ENCODE measurements at places on chromosomes 1 and 21.

DNA sequence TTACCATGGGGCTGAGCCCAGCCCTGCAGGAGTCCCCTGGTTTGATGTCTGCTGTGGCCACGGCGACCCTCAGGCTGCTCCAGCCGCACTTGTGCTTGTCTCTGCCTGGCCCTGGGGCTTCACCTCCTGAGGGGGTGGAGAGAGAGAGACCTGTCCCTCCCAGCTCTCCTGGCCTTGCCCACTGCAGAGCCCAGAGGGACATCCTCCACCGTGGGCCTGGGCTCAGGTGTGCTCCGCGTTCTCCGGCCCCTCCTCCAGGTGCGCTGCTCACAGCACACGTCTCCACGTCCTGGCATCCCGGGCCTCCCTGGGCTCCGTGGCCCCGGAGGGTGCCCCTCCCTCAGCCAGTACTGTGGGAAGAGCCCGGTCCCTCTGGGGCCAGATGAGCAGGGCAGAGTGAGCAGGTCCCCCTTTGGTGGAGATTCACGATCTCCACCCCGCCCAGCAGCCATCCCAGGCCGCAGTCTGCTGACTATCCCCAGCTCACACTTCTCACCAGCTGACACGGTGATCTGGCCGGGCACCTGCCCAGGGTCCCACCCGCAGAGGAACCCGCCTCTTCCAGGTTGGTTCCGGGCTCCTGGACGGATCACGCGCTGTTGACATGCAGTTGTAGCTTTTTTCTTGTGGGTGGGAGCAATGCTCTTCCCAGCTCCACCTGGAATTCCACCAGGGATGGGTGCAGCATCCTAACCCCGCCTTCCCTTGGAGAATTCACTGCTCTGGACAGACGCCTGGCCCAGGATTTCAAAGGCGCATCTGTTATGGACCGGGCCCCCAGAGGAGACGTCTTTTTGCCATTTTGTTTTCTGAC is 41.8 kb upstream of the POFUT2 start:
- no peaks in the 10 kb centered on the region for H3K27me3 ChIP-seq
- no peak for DNase-seq
- H3K4me3 ChIP-seq = no peak overlapping the region

- no peaks in the 10 kb centered on the region for H3K27me3 ChIP-seq
- no peaks in the 10 kb centered on the region for H3K36me3 ChIP-seq
- DNase-seq = no peak
- no peak overlapping the region for H3K27ac ChIP-seq
Measured at GRCh38 chr1:87513255-87513654, 184.6 kb downstream of the LMO4 start.

DNA sequence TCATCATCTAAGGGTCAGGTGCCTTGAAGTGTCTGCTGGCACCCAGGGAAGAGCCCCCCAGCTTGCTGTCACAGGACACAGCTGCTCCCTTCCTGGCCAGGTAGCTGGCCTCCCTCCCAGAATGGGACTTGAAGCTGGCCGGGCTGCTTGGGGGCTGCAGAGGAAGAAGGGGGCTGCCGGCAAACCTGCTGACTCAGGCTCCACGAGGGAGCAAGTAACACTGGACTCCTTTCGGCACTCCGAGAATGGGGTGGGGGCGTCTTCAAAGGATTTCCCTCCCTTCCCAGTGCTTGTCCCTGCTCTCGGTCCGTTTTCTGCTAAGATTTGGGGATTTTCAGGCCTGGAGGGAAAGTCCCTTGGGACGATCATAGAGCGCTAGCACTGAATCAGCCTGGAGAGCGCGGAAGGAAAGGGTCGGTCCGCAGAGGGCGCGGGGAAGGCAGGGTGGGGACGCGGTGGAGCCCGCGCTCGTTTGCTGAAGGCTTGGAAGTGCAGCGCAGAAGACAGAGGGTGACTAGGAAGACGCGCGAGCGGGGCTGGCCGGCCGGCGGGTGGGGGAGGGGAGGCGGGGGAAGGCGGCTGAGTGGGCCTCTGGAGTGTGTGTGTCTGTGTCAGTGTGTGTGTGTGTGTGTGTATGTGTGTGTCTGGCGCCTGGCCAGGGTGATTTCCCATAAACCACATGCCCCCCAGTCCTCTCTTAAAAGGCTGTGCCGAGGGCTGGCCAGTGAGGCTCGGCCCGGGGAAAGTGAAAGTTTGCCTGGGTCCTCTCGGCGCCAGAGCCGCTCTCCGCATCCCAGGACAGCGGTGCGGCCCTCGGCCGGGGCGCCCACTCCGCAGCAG is at the start of gene CSF1:
Gene CSF1, plus strand, starts transcription at position 727 of the 840 bp plus-strand sequence. CDS start 175 bp downstream, outside the sequence.
- no peaks in the 10 kb centered on the region for H3K27me3 ChIP-seq
- peak within 1 kb of the TSS; percentile 64 for H3K27ac ChIP-seq
- H3K36me3 ChIP-seq = no peaks in the 10 kb centered on the region
- peak within 1 kb of the TSS; percentile 76 for H3K4me3 ChIP-seq
- peak; percentile 48 for DNase-seq

- H3K4me1 ChIP-seq = peaks cover 26% of the 10 kb centered on the region
- H3K4me3 ChIP-seq = peak overlapping the region; percentile 79
- peak overlapping the region; percentile 94 for H3K27ac ChIP-seq
- no peaks in the 10 kb centered on the region for H3K36me3 ChIP-seq
Measured at GRCh38 chr1:167627865-167628641, 2.0 kb upstream of the RCSD1 start.

DNA sequence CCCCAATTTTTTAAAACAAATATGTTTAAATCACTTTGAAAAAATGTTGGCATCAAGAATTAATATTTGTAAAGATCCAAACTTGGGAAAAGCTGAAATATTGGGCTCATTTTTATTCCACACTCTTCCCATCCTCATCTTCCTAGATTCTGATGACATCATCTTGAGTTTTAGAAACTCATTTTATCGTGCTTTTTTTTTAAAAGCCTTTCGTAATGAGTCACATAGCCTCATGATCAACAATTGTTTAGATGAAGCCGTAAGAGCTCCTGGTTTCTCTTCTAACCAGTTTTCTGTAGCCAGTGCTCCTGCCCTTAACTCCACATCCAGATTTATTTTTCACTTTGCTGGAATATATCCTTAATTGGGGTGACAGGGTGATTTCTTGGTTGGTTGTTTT is 78.6 kb downstream of the POFUT2 start:
- H3K27me3 ChIP-seq = no peaks in the 10 kb centered on the region
- DNase-seq = no peak
- H3K36me3 ChIP-seq = peaks cover 2% of the 10 kb centered on the region
- peaks cover 34% of the 10 kb centered on the region for H3K4me1 ChIP-seq

GRCh38 chr1:10818262-10819197 is 22.1 kb upstream of the CASZ1 start:
- no peak overlapping the region for H3K27ac ChIP-seq
- no peaks in the 10 kb centered on the region for H3K27me3 ChIP-seq
- H3K4me1 ChIP-seq = no peaks in the 10 kb centered on the region
- H3K4me3 ChIP-seq = no peak overlapping the region
- H3K36me3 ChIP-seq = no peaks in the 10 kb centered on the region
- no peak for DNase-seq

DNA sequence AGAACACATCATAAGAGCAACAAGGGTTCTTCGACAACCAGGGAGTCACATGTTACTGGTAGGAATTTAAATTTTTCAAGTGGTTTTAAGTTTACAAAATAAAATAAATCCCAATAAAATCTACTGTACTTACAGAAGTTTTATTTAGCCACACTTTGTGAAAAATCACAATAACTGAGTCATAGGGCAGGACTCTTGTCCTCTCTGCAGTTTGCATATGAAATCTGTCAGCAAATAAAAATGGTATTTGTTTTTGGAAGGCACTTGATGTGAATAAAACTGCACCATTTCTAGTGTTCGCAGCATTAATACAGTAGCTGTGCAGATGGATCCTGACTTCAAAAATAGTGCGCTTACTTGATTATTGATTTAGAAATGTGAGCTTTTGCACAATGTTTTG is 150.4 kb downstream of the LBR start:
- H3K4me3 ChIP-seq = no peak overlapping the region
- no peaks in the 10 kb centered on the region for H3K4me1 ChIP-seq
- H3K36me3 ChIP-seq = no peaks in the 10 kb centered on the region
- no peak overlapping the region for H3K27ac ChIP-seq

- H3K36me3 ChIP-seq = no peaks in the 10 kb centered on the region
- no peak overlapping the region for H3K27ac ChIP-seq
- H3K4me3 ChIP-seq = no peak overlapping the region
- no peaks in the 10 kb centered on the region for H3K27me3 ChIP-seq
- H3K4me1 ChIP-seq = no peaks in the 10 kb centered on the region
Measured at GRCh38 chr1:238953448-238954010, 432.8 kb upstream of the CHRM3 start.

- no peak overlapping the region for H3K27ac ChIP-seq
- peaks cover 15% of the 10 kb centered on the region for H3K36me3 ChIP-seq
- no peak overlapping the region for H3K4me3 ChIP-seq
- no peaks in the 10 kb centered on the region for H3K4me1 ChIP-seq
Measured at GRCh38 chr1:63643517-63643916, 50.3 kb downstream of the PGM1 start.

- no peaks in the 10 kb centered on the region for H3K36me3 ChIP-seq
- H3K27me3 ChIP-seq = peaks cover 2% of the 10 kb centered on the region
- no peak overlapping the region for H3K27ac ChIP-seq
- no peak for DNase-seq
- H3K4me1 ChIP-seq = no peaks in the 10 kb centered on the region
Measured at GRCh38 chr1:30184393-30185141, 538.8 kb downstream of the MATN1 start.

GRCh38 chr1:173856903-173857302 is 10.9 kb downstream of the GAS5 start:
- no peak for DNase-seq
- H3K4me1 ChIP-seq = no peaks in the 10 kb centered on the region
- no peak overlapping the region for H3K27ac ChIP-seq
- peaks cover 1% of the 10 kb centered on the region for H3K36me3 ChIP-seq
- H3K27me3 ChIP-seq = no peaks in the 10 kb centered on the region
- H3K4me3 ChIP-seq = no peak overlapping the region

- no peaks in the 10 kb centered on the region for H3K36me3 ChIP-seq
- peaks cover 5% of the 10 kb centered on the region for H3K4me1 ChIP-seq
- no peaks in the 10 kb centered on the region for H3K27me3 ChIP-seq
- no peak overlapping the region for H3K4me3 ChIP-seq
- H3K27ac ChIP-seq = no peak overlapping the region
Measured at GRCh38 chr1:166905900-166906299, 29.8 kb upstream of the TADA1 start.

DNA sequence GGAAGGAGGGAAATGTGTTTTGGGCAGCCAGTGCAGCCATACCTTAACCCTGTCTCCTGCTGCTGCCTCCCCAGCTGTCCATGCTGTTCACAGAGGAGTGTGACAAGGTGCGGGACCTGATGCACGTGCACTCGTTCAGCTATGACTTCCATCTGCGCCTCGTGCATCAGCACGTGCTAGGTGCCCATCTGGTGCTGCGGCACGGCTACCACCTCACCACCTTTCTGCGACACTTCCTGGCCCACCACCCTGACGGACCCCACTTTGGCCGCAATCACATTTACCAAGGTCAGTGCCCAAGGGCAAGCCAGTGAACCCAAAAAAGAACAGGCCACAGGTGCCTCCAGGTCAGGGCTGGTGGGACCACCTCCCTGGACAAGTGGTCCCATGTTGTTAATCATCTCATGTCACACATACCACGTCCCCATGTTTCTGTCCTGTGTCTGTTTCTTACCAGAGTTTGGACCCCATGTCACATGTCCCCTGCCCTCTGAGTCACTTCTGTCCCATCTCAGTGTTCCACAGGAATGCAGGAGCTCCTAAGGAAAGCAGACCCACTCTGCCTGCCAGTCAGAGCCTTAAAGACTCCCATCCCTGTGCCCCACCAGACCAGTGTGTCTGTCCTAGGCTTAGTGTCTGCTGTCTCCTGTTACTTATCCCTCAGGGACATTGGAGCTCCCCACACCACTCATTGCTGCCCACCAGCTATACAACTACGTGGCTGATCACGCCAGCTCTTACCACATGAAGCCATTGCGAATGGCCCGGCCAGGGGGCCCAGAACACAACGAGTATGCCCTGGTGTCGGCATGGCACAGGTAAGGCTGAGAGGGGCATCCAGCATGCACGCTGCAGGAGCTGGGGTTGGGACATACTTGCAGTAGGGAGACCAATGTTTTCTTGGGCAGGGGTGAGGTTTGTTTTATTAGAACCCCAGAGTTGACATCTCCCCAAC is 6.6 kb downstream of the HYI start:
- no peaks in the 10 kb centered on the region for H3K27me3 ChIP-seq
- no peaks in the 10 kb centered on the region for H3K4me1 ChIP-seq
- no peak for DNase-seq
- H3K27ac ChIP-seq = no peak overlapping the region

DNA sequence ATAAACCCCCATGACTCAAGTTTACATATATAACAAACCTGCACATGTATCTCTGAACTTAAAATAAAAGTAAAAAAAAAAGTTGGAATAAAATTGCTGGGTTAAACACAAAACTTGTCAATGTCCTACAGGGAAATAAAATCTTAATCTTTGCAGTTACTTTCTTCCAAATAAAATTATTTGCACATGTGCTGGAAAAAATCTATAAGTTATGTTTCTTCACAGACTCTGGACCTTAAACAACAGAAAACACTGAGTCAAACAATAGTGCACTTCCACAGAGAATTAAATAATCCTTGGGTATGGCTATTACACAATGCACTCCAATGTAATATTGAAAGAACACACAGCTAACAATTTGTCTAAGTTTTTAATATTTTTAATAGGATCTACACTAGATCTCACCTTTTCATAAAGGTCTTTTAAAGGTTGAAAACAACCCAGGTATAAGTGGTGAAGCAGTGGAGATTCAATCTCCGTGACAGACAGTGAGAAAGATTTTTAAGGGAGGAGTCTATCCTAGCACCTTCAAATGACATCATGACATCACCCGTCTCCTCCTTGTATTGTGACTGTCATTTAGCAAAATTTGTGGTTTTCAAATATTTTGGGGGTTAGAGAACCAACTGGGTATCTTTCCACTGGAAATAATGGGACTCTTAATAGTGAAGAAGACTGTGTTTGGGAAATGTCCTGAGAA is 25.2 kb upstream of the FGGY start:
- H3K27me3 ChIP-seq = no peaks in the 10 kb centered on the region
- H3K36me3 ChIP-seq = no peaks in the 10 kb centered on the region
- no peak overlapping the region for H3K4me3 ChIP-seq
- peaks cover 8% of the 10 kb centered on the region for H3K4me1 ChIP-seq

DNA sequence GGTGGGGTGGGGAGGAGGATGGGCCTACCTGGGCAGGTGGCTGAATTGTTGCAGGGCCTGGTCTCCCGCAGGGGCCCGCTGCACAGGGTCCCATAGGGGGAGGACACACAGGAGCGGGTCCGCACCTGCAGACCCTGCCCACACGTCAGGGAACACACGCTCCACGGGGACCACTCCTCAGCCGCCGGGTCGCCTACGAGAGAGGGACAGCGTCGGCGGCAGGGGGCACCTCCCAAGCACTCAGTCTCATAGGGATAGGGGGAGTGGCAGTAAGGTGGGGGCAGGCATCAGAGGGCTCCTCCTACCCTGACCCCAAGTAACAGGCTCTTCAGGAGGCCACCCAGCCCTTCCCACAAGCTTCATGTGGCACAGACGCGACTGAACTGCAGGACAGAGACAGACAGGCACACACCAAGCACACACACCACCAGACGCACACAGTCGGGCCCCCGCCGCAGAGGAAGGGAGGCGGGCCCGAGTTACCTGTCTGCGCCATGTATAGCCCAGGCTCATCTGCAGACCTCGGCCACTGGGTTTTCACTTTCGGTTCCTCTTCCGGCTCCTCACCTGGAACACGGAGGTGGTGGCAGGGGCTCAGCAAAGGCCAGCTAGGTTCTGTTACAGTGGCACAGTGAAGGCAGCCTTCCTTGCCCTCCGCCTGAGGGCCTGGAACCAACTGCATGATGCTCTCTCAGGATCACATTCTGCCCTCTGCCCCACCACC is 19.8 kb downstream of the ADGRB2 start:
- no peaks in the 10 kb centered on the region for H3K36me3 ChIP-seq
- H3K27ac ChIP-seq = no peak overlapping the region
- no peak for DNase-seq
- peaks cover 2% of the 10 kb centered on the region for H3K27me3 ChIP-seq
- peaks cover 17% of the 10 kb centered on the region for H3K4me1 ChIP-seq
